Dorsolateral prefrontal cortex (tissue), 122 donors: ENCODE measurements at places on chromosomes 2 and 18.

DNA sequence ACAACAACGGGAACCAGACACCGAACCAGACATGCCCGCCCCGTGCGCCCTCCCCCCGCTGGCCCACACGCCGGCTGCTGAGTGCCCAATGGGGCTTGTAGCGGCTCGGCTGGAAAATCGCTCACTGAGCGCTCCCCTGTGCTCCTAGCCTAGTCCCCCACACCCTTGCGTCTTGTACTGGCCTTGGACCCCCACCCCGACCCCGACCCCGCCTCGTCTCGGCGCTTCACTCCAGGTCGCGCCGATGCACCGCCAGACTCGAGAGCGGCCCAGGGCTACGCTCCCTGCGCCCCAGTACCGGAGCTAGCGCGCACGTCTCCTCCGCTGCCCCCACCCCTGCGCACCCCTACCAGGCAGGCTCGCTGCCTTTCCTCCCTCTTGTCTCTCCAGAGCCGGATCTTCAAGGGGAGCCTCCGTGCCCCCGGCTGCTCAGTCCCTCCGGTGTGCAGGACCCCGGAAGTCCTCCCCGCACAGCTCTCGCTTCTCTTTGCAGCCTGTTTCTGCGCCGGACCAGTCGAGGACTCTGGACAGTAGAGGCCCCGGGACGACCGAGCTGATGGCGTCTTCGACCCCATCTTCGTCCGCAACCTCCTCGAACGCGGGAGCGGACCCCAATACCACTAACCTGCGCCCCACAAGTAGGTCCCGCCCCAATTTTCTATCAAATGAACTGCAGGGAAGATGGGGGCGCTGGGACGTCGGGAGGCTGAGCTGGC lies 1.5 kb downstream of the GAD1 start:
- DNase-seq: no peak

- DNase-seq: no peak
Measured at GRCh38 chr2:130385709-130386108, 29.9 kb downstream of the PTPN18 start.

- no peak for DNase-seq
Measured at GRCh38 chr2:233081232-233081730, 21.1 kb downstream of the INPP5D start.

DNA sequence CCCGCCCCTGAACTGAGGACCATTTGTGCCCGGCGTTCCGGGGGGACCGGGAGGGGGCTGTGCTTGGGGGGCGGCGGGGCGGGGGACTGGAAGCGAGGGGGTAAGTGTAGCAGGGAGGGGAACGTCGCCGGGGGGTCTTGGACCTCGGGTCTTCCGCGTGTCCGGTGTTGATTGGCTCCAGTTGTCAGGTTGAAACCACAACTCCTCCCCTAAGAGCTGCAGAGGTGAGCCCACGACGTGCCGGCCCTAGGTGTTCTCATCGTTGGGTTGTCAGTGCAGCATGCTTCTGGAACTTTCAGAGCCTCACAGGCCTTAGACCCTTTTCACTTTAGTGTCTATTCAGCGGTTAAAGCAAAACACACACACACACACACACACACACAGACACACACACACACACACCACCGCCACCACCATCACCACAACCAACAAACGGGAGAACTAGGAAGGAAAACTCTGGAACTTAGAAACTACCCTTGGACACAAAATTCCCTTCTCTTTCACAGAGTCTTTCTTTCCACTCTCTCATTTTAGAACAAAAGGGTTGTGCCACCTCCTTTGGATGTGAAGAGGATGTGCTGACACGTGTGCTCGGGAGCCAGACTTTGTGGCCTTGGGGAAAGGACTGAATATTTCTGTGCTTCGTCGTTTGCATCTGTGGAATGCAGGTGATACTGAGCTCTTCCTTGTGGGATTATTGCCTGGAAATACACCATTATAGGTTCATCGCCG lies 6.7 kb upstream of the DLX2 start:
- DNase-seq: no peak

- no peak for DNase-seq
Measured at GRCh38 chr2:164084066-164084465, 348.3 kb upstream of the FIGN start.

GRCh38 chr18:58882044-58882443 lies 17.4 kb downstream of the ZNF532 start:
- DNase-seq: no peak
